ENCODE measurements at places on chromosomes 6 and 20. TPM values are rescaled to one million over a fixed set of nuclear protein-coding genes. Genes with fewer than 3 reads are reported as not detected.

GRCh38 chr20:59411589-59411988 lies 111.2 kb downstream of the EDN3 start:
- no peak for DNase-seq

IRF4 gene
- 0.72 TPM for total RNA-seq

TCF15 gene
- not detected for total RNA-seq

- DNase-seq, result no peak
Observed at GRCh38 chr6:10071631-10072220, 343.1 kb downstream of the TFAP2A start.

Data from esophagus squamous epithelium (tissue), 5 donors.